Anterior cingulate cortex (tissue), 58 donors: ENCODE measurements at places on chromosomes 16 and 17.

DNA sequence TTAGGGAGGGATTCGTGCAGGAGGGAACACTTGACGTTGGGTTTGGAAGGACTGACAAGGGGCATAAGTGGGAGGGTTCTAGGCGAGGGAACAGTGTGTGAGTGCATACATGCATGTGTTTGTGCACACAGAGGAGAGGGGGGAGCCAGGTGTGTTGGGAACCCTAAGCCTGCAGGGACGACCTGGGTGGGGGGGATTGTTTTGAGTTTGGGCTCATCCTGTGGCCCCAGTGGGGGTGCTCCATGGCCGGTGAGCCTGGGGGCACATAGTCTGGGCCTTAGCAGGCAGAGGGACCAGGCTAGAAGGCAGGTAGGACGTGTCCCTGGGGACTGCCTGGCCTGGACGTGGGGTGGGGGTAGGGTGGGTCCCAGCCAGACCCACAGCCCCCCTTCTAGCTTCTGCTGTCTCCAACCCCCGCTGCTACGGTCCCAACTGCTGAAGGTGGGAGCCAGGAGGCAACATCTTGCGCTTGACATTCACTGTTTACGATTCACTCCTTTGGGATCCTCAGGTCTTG is 11.9 kb upstream of the RASD1 start:
- no peak for DNase-seq

DNA sequence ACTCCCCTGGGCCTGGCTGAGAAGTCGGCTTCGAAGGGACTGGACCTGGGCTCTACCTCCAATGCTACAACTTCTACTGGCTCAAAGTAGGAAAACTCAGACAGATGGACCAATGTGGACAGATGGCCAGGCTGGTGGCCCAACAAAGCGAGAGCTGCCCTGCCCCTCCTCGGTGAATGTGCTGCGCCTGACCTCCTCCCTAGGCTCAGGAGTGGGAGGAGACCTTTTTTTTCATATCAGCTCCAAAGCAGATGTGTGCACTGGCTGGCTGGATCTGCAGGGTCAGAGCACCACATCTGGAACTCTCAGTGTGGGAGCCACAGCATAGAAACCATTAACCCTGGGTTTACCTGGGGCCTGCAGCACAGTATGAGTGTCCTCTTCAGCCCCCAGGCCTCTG is 20.8 kb downstream of the ATP6V0D1 start:
- no peak for DNase-seq

GRCh38 chr16:2207872-2208271 is 2.6 kb downstream of the MLST8 start:
- no peak for DNase-seq

- no peak for DNase-seq
Observed at GRCh38 chr17:1467898-1468492, 12.0 kb upstream of the CRK start.

- no peak for DNase-seq
Observed at GRCh38 chr16:253833-254232, 19.2 kb downstream of the FAM234A start.

GRCh38 chr17:28963055-28963611 is 11.8 kb upstream of the PHF12 start:
- DNase-seq, result no peak

DNA sequence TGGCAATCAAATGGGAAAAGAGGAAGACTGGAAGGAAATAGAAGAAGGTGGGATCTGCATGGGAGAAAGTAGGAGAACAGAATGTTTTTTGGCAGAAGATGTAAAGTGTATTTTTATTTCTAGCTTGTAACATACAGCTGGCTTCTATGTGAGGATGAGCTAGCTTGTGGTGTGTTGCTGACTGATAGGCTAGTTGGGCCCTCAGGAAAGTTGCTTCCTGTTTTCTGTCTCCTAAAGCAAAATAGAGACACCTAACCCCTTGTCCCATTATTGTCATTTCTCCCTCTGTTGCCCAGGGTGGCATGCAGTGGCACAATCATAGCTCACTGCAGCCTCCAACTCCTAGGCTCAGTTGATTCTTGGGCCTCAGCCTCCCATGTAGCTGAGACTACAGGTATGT is 15.9 kb downstream of the TNRC6A start:
- DNase-seq, result no peak

DNA sequence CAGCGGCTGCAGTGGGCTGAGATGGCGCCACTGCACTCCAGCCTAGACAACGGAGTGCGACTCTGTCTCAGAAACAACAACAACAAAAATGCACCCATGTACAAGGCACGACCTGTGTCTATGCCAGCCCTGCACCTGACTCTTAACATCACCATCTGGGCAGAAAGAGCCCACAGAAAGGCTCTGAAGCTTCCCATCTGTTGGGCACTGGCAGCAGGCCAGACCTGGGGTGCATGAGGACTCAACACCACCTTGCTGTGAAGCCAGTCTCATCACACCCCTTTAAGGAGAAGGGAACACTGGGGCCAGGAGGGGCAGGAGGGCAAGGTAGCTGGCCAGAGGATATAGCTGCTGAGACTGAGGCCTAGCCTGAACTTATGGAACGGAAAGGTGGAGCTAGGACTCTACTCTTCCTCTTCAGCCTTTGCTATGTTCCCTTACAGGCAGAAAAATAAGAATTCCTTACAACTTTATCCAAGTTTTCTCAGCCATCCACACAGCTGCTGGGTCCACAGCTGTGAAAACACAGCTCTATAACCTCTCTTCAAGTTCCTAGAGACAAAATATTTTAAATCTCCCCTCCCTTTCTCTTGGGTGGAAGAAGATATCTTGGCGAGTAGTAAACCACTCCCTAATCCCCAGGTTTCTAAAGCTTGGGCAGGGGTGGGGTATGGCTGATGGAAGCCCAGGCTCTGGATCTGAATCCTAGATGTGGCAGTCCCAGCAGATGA is 2.8 kb downstream of the ELOB start:
- no peak for DNase-seq

DNA sequence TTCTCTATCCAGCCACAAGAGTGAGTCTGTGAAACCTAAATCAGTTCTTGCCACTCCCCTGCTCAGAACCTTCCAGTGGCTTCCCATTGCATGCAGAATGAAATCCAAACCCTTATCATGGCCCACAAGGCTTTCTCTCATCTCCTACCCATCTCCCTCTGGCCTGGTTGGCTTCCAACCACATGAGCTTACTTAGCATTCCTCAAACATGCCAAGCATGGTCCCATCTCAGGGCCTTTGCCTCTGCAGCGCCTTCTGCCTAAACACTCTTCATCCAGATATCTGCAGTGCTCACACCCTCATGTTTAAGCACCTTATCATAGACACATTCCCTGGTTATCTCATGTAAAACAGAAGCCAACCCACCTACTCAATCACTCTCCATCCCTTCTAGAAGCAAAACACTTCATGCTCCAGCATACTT is 15.5 kb downstream of the TK2 start:
- DNase-seq, result no peak

- DNase-seq, result no peak
Observed at GRCh38 chr16:84889066-84889465, 69.3 kb downstream of the CRISPLD2 start.

DNA sequence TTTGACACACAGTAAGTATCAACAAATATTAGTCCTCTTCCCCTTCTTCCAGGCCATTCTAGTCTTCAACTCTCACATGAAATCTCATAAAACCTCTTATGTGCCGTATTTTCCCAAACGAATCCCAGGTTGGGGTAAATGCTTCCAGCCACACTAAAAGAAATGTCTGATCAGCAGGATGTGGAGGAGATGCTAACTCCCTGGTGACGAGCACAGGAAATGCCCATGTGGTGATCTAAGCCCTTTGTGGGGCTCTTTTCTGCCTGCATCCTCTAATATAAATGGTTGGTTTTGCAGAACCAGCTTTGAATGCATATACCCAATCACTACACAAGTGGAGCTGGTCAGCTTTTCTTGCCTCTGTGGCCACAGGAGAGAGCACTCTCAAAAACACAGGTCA is 498.2 kb upstream of the ERCC4 start:
- no peak for DNase-seq

- DNase-seq, result no peak
Observed at GRCh38 chr17:40602445-40603443, 37.5 kb upstream of the CCR7 start.

DNA sequence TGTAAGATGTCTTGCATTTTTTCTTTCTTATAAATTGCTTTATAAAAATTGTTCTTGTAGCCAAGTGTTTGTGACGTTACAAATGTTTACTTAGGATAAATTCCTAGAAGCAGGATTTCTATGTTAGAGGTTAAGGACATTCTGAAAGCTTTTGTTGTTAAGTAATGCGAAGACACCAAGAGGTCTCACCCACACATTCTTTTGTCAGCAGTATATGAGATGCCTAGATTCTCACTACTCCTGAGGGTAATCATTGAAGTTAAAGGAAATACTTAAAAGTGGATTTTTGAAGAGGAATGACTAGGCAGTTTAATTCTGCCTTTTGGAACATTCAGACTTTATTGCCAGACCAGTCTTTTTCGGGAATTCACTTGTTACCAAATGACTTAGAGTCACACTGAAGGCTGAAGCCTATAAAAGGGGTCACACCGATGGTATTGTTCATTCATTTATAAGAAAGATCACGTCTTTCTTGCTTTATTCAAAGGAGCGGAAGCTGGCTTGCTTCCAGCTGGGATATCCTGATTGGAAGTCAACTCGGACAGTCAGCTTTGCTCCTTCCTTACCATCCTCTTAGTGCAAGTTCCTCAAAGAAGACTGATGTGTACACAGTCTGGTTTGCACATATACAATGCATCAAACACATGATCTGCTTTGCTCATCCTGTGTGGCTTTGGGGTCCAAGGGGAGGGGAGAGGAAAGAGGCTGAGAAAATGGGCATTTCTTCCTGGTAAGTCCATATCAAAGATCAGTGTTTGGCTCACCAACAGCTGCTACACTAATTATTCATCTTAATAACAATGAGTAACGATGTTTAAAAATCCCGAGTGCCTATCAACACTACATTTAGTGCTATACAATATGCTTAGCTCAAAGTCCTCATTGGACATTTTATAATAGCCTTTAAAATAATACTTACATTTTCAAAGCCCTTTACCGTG is 160.0 kb downstream of the MAP2K6 start:
- DNase-seq, result no peak

DNA sequence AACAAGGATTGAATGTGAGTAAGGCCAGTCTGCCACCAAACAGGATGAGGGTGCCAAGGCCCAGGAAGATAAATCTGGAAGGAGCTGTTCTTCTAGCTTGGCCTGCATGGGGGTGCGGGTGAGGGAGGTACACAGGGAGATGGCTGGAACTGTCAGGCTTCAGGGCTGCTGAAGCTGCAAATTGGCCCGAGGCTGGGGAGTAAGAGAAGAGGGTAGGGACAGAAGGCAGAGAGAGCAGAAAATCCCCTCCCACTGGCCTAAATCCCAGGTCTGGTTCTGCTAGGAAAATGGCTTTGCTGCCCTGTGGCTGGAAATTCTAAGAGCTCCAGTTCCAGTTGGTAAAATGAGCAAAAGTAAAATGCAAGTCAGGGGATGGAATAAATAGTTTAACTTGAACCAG is 87.9 kb downstream of the CCDC182 start:
- peak; percentile 19 for DNase-seq

- DNase-seq, result no peak
Observed at GRCh38 chr17:64232466-64233262, 30.4 kb downstream of the TEX2 start.

GRCh38 chr16:58419241-58419990 is 27.1 kb downstream of the GINS3 start:
- DNase-seq, result no peak

GRCh38 chr16:47966325-47966724 is 189.5 kb downstream of the ABCC12 start:
- no peak for DNase-seq

- no peak for DNase-seq
Observed at GRCh38 chr16:63617047-63617989, 1504.5 kb downstream of the CDH11 start.

DNA sequence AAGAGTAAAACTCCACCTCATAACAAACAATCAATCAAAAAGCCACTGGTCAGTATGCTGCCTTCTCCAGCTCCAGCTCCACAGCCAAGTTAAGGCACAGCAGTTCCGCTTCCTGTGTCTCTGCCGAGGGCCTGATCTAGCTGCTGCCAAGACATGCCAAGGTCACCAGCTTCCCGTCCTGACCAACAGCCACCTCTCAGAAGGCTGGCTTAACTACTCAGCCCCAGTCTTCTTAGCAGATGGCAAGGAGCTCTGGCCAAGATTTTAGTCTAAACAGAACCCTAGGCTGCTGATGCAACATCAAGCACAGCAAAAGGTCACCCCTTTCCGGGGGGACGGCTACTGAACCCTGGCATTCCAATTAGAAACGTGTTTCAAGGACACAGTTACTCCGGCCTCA is 17.7 kb upstream of the MNT start:
- no peak for DNase-seq

DNA sequence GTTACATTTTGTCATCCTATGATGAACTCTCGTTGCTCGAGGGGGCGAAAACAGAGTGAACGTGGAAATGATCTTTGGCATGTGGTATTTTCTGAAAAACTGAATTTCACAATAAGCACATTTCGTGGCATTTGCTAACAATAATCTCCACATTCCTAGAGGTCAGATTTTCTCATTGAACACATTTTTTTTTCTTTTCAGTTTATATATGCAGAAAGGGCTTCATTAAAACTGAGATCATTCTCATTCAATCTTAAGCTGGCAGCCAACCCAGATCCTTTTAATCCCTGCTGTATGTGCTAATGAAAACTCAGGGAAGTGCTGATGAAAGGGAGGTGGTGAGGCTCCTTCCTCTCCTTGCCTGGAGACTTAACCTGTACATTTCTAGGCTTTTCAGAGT is 52.6 kb downstream of the PRKCA start:
- DNase-seq, result no peak

DNA sequence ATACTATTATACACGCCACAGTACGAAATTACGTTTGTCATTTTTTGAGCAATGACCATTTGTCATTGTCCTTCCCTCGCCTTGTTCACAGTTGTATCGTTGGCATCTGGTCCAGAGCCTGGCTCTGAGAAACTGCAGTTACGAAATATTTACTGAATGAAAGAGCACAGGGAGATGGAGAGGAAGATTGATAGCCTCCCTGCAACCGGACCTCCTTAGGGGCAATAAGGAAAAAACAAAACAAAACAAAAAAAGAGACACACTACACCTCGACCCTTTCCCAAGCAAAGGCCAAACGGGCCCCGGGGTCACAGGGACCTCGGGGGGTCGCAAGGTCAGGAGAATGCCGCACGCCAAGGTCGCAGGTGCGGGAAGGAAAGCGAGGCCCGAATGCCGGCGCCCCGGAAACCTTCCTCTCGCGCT is 857 bp downstream of the GOT2 start:
- no peak for DNase-seq

- DNase-seq, result no peak
Observed at GRCh38 chr17:77376795-77377709, 236.3 kb downstream of the SEC14L1 start.

DNA sequence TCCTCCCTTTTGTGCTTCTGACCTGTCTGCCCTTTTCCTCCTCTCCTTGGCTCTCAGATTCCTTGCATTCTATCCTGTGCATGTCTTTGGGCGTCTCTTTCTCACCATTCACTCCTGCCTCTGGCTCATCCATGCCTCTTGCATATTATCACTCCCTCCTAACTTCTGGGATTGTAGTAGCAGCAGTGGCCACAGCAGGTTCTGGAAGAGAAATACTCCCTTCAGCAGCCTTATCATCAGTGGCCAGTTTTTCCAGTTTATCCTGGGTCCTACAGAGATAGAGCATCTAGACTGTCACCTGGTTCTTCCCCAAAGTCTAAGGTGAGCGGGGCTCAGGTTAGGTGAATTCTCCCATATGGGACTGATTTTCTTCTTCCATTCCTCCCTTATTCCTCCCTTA is 354.0 kb upstream of the CCL2 start:
- no peak for DNase-seq

GRCh38 chr16:35562919-35563318 is 2103.5 kb downstream of the TP53TG3F start:
- DNase-seq, result no peak

- DNase-seq, result no peak
Observed at GRCh38 chr17:1521086-1521640, 4.8 kb upstream of the INPP5K start.
